ENCODE measurements at places on chromosomes 12 and 14. TPM values are rescaled to one million over a fixed set of nuclear protein-coding genes. Genes with fewer than 3 reads are reported as not detected.

DNA sequence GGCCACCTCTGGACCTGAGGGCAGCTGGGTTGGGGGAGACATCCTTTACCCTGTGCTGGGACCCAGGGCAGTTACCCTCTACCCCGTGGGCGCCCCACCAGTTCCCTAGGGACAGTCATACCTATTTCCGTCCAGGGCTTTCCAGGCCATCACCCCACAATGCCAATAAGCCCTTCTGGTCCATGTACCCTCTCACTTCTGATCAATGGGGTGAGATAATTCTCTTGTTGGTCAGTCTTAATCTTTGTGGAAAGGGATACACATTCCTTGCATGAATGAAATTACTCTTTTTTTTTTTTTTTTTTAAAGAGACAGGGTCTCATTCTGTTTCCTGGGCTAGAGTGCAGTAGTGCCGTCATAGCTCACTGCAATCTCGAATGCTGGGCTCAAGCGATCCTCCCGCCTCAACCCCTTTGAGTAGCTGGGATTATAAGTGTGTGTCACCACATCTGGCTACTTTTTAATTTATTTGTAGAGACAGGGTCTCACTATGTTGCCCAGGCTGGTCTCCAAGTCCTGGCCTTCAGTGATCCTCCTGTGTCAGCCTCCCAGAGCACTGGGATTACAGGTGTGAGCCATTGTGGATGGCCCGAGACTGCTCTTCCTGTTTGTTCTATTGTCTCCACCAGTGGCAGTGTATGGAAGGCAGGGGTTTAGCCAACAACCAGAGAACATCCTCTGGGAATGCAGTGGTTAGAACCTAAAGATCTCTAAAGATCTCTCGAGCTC, 46.3 kb upstream of the STON2 start:
- no peak overlapping the region for H3K4me3 ChIP-seq
- H3K4me1 ChIP-seq = peaks cover 46% of the 10 kb centered on the region
- H3K36me3 ChIP-seq = no peaks in the 10 kb centered on the region
- no peaks in the 10 kb centered on the region for H3K27me3 ChIP-seq
- H3K27ac ChIP-seq = peak overlapping the region; percentile 82

DNA sequence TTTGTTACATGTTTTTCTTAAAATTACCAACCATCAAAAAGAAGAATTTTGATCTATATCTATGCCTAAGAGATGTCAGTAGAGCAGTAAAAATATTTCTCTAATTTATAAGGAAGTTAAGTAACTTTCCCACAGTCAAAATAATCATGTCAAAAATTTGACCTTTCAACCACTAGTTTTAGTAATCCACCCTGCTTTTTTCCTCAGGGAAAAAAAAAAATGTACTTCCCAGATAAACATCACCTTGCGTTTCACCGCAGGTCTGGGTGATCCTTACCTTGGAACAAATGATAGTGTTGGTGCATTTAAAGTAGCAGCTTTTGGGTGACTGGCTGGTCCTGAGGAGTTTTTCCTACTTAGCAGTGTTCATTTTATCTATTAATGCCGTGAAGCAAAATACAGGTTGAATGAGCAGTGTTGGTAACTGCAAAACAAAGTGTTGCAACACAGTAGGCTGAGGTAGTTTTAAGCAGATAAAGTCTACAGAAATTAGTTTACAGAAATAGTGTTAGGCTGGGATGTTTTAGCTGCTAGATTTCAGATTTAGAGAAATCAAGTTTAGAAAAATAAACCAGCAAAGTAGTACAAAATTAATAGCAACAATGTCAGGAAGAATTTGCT, 137.2 kb upstream of the DNM1L start:
- no peaks in the 10 kb centered on the region for H3K27me3 ChIP-seq
- DNase-seq = no peak
- H3K4me3 ChIP-seq = no peak overlapping the region
- peak overlapping the region; percentile 11 for H3K27ac ChIP-seq

Gene PRIM1
- total RNA-seq = 4.8 TPM

DNA sequence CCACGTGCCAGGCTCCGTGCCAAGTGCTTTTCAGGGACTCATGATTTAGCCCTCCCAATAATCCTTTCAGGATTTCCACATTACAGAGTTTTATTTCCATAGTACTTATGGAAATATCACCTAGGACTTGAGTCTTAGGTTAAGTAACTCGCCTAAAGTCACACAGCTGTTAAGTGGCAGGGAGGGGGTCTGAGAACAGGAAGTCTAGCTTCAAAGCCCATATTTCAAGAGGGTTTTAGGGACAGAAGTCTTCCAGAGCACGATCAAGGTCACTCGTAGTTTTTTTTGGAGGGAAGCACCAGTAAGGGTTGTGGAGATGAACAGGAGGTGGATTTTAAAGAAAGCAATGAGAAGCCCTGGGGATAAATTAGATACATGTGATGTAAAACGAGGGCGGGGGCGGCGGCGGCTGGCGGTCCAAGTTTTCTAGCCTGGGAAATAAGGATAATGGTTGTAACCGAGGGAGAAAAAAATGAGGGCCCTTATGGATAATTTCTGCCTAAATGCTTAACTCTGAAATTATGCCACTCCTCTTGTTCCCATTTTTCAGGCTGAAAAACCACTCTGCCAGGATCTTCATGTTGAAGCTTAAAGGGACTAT, 192.6 kb upstream of the FOXN3 start:
- no peaks in the 10 kb centered on the region for H3K27me3 ChIP-seq
- peaks cover 15% of the 10 kb centered on the region for H3K4me1 ChIP-seq
- no peak for DNase-seq
- H3K4me3 ChIP-seq = no peak overlapping the region
- no peak overlapping the region for H3K27ac ChIP-seq

DNA sequence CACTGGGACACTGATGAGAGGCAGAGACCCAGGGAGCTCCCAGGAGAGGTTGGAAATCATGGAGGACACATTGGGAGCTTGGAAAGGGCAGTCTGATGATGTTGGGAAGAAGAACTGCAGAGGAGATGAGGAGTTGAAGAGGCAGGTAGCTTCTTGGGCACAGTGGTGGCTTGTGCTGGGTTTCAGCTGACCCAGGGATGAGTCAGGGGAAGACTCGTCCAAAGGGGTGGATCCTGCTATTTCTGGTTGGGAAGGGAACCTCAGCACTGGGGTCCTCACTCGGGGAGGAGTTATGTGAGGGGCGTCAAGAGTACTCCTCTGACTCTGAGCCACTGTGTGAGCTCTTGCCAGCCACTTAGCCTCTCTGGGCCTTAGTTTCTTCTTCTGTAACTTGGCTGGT, 11.5 kb downstream of the ADCY4 start:
- no peak overlapping the region for H3K27ac ChIP-seq
- H3K27me3 ChIP-seq = peaks cover 13% of the 10 kb centered on the region
- H3K36me3 ChIP-seq = peaks cover 13% of the 10 kb centered on the region
- DNase-seq = no peak
- H3K4me1 ChIP-seq = no peaks in the 10 kb centered on the region

Gene KRT82
- not detected for total RNA-seq

Gene CIDEB
- 1.7 TPM for total RNA-seq

GRCh38 chr14:52233693-52234092, 33.8 kb upstream of the PTGDR start:
- H3K4me3 ChIP-seq = no peak overlapping the region
- no peaks in the 10 kb centered on the region for H3K4me1 ChIP-seq
- no peak overlapping the region for H3K27ac ChIP-seq
- no peak for DNase-seq
- peaks cover 4% of the 10 kb centered on the region for H3K27me3 ChIP-seq
- H3K36me3 ChIP-seq = no peaks in the 10 kb centered on the region

Gene TAS2R31
- 0.57 TPM for total RNA-seq

DNA sequence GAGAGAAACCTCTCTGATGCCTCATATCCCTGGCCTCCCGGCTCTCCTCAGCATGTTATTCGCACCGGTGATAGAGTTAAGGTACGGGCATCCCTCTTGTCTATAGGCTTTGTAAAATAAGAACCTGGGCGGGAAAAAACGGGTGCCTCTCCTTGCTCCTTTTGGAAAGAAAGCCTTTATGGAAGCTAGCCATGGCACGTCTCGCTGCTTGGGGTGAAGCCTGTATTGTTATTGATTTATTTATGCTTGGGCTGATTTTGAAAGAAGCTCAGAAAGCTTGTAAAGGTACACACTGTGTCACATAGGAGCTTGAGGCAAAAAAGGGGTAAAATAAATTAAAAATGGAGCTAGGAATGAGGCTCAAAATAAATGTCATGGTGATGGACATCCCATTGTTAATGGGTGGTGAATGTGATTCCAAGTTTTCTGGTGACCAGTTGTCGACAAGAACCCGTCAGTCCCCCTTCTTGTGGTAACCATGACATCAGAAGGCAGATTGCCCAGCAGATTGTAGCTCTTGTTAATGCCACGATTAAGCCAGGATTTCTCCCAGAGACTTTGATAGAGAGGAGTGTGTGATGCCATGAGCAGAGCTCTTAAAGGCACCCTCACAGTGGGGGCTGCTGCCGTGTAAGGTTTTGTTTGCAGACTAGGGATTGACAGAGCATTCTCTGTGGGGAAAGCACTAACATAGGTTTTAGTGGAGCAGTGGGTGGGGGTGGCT, 50.4 kb upstream of the ASPG start:
- H3K36me3 ChIP-seq = no peaks in the 10 kb centered on the region
- no peak for DNase-seq
- H3K27me3 ChIP-seq = no peaks in the 10 kb centered on the region
- no peak overlapping the region for H3K4me3 ChIP-seq
- no peaks in the 10 kb centered on the region for H3K4me1 ChIP-seq

Gene KRT77
- not detected for total RNA-seq

GRCh38 chr12:26265606-26266005, 70.2 kb downstream of the SSPN start:
- no peak for DNase-seq
- H3K27me3 ChIP-seq = no peaks in the 10 kb centered on the region

- no peaks in the 10 kb centered on the region for H3K36me3 ChIP-seq
- no peak for DNase-seq
These were observed 82.2 kb downstream of the PPP2R5C start for GRCh38 chr14:101843665-101844064.

Gene SERPINA5
- total RNA-seq = 7.2 TPM

Gene CIROP
- not detected for total RNA-seq

DNA sequence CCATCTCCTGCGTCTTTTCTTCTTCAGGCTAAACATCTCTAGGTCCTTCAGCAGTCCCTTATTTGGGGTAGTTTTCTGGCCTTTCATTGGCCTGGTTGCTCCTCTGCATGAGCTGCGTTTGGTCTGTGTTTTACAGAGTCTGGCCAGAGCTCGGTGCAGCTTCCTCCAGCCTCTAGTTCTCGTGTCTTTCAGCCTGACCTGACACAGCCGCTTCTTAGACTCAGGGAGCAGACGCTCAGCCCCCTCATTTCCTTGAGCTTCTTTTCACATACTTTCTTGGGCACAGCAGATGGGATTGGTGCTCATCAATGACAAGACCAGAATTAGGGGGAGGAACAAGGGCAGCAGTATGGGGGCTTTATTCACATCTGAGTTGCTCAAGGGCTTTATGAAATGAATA, 13.6 kb upstream of the GSG1 start:
- H3K27ac ChIP-seq = no peak overlapping the region
- peaks cover under 1% of the 10 kb centered on the region for H3K27me3 ChIP-seq
- H3K36me3 ChIP-seq = no peaks in the 10 kb centered on the region
- no peak for DNase-seq

DNA sequence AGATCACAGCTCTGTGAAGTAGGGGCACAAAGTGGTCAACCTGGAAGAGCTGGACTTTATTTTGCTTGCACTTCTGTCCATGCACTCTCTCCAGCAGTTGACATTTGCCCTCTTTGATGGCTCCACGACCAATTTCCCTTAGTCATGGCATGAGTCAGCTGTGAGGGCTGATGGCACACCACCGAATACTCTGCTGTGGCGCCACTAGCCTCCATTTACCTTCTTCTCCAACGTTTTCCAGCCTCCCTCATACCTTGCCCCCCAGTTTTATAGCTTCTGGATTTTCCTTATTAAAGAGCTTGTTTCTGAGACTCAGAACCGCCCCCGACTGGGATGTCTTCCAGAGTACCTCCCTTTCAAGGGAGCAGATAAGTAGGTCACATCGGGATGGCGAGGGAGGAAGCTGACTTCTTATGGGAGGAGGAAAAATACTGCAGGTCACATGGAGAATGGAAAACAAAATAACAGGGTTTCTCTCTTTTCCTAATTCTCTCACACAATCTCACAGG, 17.6 kb downstream of the NINJ2 start:
- no peaks in the 10 kb centered on the region for H3K27me3 ChIP-seq
- peak; percentile 38 for DNase-seq
- peak overlapping the region; percentile 100 for H3K27ac ChIP-seq
- H3K4me3 ChIP-seq = peak overlapping the region; percentile 26
- no peaks in the 10 kb centered on the region for H3K36me3 ChIP-seq
- H3K4me1 ChIP-seq = peaks cover 48% of the 10 kb centered on the region

Gene ALG10B
- 2.7 TPM for total RNA-seq

DNA sequence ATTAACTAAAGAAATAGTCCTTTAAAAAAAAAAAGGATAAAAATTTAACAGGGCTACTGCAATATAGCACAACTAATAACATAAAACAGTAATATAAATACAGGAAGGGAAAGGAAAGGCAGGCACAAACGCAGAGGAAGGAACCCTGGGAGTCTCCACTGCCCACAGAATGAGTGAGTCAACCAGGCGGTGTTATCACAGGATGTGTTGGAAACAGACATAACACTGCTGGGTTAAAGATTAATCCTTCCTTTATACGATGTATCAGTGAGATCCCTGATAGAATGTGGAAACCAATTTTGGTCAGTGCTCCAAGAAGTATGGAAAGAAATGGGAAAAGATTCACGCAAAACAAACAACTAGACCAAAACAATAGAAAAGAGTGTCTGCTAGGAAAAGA, 47.9 kb downstream of the FGD6 start:
- no peak for DNase-seq
- H3K4me3 ChIP-seq = no peak overlapping the region
- no peak overlapping the region for H3K27ac ChIP-seq
- peaks cover 10% of the 10 kb centered on the region for H3K4me1 ChIP-seq
- no peaks in the 10 kb centered on the region for H3K27me3 ChIP-seq

- H3K27ac ChIP-seq = no peak overlapping the region
- H3K27me3 ChIP-seq = no peaks in the 10 kb centered on the region
- H3K4me1 ChIP-seq = no peaks in the 10 kb centered on the region
These were observed 477.0 kb downstream of the SOX5 start for GRCh38 chr12:23472329-23472971.

- peaks cover 2% of the 10 kb centered on the region for H3K27me3 ChIP-seq
- H3K4me3 ChIP-seq = no peak overlapping the region
- H3K27ac ChIP-seq = no peak overlapping the region
These were observed 69.4 kb upstream of the PRIMA1 start for GRCh38 chr14:93857500-93858283.

Gene GPD1
- 133 TPM for total RNA-seq

Gene PRICKLE1
- 2.5 TPM for total RNA-seq

DNA sequence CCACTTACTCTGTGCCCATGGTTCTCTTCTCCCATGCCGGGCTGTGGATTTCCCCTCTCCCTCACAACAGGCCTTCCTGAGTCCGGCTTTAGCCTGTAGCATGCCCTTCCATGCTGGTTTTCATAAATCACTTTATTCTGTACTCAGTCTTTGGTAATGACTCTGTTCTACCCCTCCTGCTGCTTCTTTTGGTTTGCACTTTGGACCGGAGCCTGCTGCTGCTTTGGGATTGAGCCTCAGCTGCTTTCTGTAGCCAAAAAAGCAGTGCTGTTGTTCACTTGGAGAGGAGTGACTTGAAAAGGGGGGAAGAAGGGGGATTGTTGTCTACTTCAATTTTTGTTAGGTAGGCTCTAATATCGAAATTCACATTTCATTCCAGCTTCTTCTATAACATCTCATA, 8.5 kb upstream of the SLC6A13 start:
- no peaks in the 10 kb centered on the region for H3K4me1 ChIP-seq
- no peak overlapping the region for H3K4me3 ChIP-seq
- no peak for DNase-seq
- H3K27ac ChIP-seq = no peak overlapping the region

Gene KRT72
- total RNA-seq = not detected

Gene EML5
- 0.19 TPM for total RNA-seq
